Uterine smooth muscle cell (primary cell): ENCODE measurements at places on chromosomes 13 and 19. TPM values are rescaled to one million over a fixed set of nuclear protein-coding genes. Genes with fewer than 3 reads are reported as not detected.

Gene FCHO1
- 0.33 and 1.00 TPM in 2 replicates for total RNA-seq

Gene FIZ1
- 2.7 and 3.0 TPM in 2 replicates for total RNA-seq

Gene LYL1
- total RNA-seq, result 0.77 and 1.1 TPM in 2 replicates

Gene C19orf44
- 3.7 and 4.0 TPM in 2 replicates for total RNA-seq

Gene EPSTI1
- 2.4 TPM in 2 replicates for total RNA-seq

Gene TSPAN16
- not detected in 2 replicates for total RNA-seq

Gene SIGLEC6
- total RNA-seq, result 0.11 TPM in 1 of 2 replicates, not detected in the other

Gene ZNF497
- 0.89 and 1.4 TPM in 2 replicates for total RNA-seq

Gene MBD3L5
- total RNA-seq, result not detected in 2 replicates

Gene LGALS13
- not detected in 2 replicates for total RNA-seq

Gene TLE6
- 0.12 and 0.33 TPM in 2 replicates for total RNA-seq

Gene KLK1
- not detected in 2 replicates for total RNA-seq

Gene SWSAP1
- 0.33 and 0.62 TPM in 2 replicates for total RNA-seq

Gene MIR17HG
- 12.3 and 12.5 TPM in 2 replicates for total RNA-seq

Gene ADGRE2
- 0.11 and 0.12 TPM in 2 replicates for total RNA-seq

Gene NBEA
- total RNA-seq, result 6.1 and 11.4 TPM in 2 replicates

Gene FPR2
- not detected in 2 replicates for total RNA-seq

Gene CASP14
- total RNA-seq, result not detected in 2 replicates

Gene TRPC4
- total RNA-seq, result 4.2 and 4.8 TPM in 2 replicates

Gene A1BG
- 10.4 and 16.0 TPM in 2 replicates for total RNA-seq

Gene ZNF729
- total RNA-seq, result under 0.01 TPM in 1 of 2 replicates, not detected in the other

Gene GRK1
- 0.11 TPM in 1 of 2 replicates, not detected in the other for total RNA-seq

Gene LRRC4B
- total RNA-seq, result 0.12 TPM in 1 of 2 replicates, not detected in the other
